ENCODE measurements at places on chromosomes 2 and 18. TPM values are rescaled to one million over a fixed set of nuclear protein-coding genes. Genes with fewer than 3 reads are reported as not detected.

Gene CFAP65
- total RNA-seq: not detected

Gene TMEFF2
- 1.4 TPM for total RNA-seq

Gene SP5
- total RNA-seq: not detected

Gene VWC2L
- total RNA-seq: not detected

Data from IMR-90 (cell line).